Large intestine (tissue), 12 donors: ENCODE measurements at places on chromosomes 12 and 14. TPM values are rescaled to one million over a fixed set of nuclear protein-coding genes. Genes with fewer than 3 reads are reported as not detected.

- no peak for DNase-seq
Observed at GRCh38 chr12:91555436-91556415, 373.1 kb upstream of the DCN start.

The HSP90AA1 gene
- polyA plus RNA-seq, result 661 TPM

The WDR20 gene
- 27.1 TPM for polyA plus RNA-seq

The MYH6 gene
- polyA plus RNA-seq, result 0.03 TPM

The CLEC14A gene
- polyA plus RNA-seq, result 5.9 TPM

The SERPINA10 gene
- polyA plus RNA-seq, result 0.90 TPM

DNA sequence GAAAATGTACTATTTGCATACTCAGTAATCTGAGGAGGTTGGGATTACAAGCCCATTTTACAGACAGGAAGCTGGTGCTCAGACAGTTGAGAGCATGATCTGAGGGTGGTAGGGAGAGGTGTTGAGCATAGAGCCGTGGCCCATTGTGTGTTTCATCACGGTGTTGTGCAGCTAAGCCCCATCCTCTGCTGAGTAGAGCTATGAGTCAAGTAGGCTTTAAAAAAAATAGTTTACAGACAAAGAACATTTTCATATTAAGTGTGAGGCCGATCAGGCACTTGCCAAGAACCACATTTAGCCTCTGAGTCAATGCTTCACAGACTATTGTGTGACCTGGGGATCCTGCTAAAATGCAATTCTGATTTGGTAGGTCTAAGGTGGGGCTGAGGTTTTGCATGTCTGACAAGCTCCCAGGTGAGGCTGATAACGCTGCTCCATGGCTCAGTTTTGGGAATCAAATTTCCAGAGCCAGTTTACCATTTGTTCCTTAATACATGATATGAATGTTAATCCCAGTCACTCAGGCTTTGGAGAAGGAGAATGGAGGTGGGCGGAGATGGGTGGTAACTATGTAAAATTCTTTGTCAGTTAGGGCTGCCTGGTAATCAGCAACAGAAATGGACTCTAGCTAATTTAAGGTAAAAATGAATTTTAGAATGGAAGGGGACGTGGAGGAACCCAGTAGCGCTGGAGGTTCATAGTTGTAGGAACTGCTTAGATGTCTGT is 22.2 kb downstream of the ZNF664 start:
- DNase-seq, result no peak

GRCh38 chr12:64256166-64256800 is 34.2 kb upstream of the KICS2 start:
- DNase-seq, result peak; percentile 13

DNA sequence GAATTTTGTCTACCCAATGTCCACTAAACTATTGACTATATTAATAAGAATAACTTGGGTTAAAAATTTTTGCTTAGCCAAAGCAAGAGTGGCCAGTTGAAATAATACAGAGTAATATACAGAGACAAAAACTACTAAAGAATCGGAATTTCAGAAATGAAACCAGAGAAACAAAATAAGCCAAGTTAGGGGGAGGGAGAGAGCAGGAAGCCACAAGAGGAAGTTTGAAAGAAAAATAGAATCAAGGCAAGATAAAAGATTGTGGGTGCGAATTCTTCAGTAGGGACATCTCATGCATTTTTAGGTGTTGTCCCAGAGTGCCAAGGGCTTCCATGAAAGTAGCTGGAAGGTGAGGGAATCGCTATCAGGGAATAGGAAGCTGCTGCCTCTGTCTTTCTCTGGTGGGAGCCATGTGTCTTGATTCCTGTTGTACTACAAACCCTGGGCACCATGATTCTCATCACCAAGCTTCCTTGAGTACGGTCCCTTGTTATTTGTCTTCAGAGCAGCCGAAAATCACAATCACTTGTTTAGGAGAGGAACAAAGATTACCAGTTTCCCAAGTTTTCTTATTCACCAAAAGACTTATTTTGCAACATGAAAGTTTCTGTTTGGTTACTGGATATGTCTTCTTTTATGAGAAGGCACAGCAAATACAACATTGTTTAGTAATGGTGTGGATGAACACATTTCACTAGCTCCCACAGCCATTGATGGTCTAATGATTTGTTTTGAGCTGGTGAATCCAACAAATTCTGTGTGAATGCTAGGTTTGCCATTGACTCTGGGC is 16.7 kb downstream of the NEUROD4 start:
- no peak for DNase-seq

DNA sequence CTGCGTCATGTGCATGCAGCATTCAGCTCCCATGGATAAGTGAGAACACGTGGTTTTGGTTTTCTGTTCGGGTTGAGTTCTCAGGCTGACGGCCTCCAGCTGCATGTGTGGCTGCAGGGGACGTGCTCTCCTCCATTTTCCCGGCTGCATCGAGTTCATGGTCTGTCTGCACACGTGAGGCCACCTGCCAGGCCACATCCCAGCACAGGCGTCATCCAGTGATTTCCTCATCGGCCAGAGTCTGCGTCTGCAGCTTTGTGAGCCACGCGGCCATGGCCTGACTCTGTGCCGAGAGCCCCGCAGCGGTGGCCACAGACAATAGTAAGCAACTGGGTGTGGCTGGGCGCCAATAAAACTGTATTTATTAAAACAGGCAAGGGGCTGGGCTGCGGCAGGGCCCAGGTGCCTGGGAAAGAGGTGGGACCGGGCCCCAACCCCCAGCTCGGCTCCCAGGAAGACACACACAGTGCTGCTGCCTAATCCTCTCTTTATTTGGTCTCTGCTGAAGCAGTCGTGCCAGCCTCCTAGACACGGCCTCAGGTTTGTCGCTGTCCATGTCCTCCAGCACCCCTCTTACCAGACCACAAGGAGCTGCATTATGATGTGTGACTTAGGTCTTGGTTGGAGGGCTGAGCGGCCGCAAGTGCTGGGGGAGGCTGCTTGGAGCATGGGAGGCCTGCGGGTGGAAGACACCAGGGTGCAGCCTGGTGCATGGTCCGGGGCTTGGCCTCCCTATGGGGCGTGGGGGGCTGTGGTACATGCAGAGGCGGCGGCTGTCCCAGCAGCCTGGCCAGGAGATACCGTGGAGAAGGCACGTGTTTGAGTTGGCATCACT is 52.0 kb downstream of the NOC4L start:
- DNase-seq, result peak; percentile 43

The RNASE3 gene
- 0.18 TPM for polyA plus RNA-seq

The TPPP2 gene
- 0.16 TPM for polyA plus RNA-seq

The AKAP6 gene
- 8.5 TPM for polyA plus RNA-seq

DNA sequence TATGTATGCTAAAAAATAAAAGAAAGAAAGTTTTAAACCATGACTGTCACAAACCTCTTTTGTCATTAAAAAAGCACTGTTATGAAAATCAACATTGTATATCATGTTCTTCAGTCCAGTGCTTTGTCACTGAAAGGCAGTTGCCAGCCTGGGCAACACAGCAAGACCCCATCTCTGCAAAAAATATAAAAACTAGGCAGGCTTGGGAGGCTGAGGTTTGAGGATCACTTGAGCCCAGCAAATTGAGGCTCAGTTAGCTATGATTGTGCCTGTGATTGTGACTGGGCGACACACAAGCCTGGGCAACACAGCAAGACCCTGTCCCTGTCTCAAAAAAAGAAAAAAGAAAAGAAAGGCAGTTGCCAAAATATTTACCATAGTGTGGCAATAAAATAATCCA is 102.7 kb upstream of the NAP1L1 start:
- no peak for DNase-seq

GRCh38 chr14:102479107-102479506 is 30.5 kb downstream of the ANKRD9 start:
- DNase-seq, result no peak

GRCh38 chr12:109946505-109946904 is 46.4 kb downstream of the TCHP start:
- no peak for DNase-seq

- no peak for DNase-seq
Observed at GRCh38 chr12:57241402-57242310, 9.3 kb downstream of the STAC3 start.

DNA sequence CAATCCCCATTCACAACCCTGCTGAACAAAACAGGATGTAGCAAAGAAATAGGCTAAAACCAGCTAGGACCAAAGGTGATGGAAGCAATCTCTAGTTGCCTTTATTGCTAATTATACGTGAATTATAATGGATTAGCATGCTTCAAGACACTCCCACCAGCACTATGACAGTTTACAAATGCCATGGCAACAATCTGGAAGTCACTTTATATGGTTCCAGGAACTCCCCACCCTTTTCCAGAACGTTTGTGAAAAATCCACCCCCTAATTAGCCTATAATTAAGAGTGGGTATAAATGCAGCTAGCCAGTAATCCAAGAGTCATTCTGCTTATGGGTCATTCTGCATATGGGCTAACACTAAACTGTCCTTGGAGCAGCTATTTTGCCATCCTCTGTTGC is 328.7 kb downstream of the FLRT2 start:
- no peak for DNase-seq

GRCh38 chr12:32569259-32569658 is 109.8 kb upstream of the DNM1L start:
- DNase-seq, result no peak

The KRT82 gene
- polyA plus RNA-seq, result not detected

The WSCD2 gene
- polyA plus RNA-seq, result 1.5 TPM

GRCh38 chr12:100827901-100828520 is 33.4 kb downstream of the ANO4 start:
- no peak for DNase-seq

DNA sequence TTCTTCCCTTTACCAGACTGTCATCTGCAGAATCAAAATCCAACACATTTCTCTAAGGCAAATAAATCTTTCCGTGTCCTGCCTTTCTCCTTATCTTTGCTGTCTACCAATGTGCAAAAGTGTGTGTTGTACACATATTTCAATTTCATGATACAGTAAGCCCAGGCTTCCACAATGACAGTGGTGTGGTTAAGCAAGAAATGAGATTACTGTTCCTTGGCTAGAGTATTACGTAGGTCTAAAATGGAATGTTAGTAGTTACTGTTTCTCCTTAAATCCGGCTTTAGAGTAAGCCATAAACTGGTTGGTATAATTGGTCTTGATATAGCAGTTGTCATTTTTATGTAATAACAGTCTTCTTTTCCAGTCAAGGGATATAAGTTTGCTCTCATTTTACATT is 82.0 kb downstream of the ACSS3 start:
- no peak for DNase-seq

DNA sequence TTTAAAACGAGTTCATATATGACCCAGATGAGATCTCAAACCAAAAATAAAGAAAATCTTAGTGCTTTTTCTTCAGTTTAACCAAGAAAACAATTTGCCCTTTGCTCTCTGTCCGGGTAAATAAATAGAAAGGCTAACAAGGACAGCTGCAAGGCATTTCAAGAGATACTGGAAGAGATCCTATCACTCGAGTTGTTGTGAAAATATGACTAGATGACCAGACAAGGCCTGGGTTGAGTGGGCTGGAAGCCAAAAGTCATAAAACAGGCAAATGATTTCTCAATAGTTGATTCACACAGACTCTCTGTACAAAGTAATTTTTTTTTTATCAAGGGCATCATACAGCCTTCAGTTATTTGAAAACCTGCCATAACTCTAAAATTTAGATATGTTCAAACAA is 55.9 kb upstream of the AVPR1A start:
- peak; percentile 66 for DNase-seq

The DIO3 gene
- 5.9 TPM for polyA plus RNA-seq

The SEL1L gene
- 56.1 TPM for polyA plus RNA-seq
